Left hindlimb (tissue), 1 donor: ENCODE measurements at places on chromosomes 13 and 19.
A peak's percentile ranks its signal among the peaks of the same experiment; 100 is the strongest.

GRCh38 chr19:43532571-43532961 lies 422 bp upstream of the ZNF575 start:
- DNase-seq: peak; percentile 77

- no peak for DNase-seq
Observed at GRCh38 chr13:78520425-78520824, 82.9 kb downstream of the POU4F1 start.

GRCh38 chr13:43694146-43694664 lies 92.6 kb downstream of the ENOX1 start:
- no peak for DNase-seq

DNA sequence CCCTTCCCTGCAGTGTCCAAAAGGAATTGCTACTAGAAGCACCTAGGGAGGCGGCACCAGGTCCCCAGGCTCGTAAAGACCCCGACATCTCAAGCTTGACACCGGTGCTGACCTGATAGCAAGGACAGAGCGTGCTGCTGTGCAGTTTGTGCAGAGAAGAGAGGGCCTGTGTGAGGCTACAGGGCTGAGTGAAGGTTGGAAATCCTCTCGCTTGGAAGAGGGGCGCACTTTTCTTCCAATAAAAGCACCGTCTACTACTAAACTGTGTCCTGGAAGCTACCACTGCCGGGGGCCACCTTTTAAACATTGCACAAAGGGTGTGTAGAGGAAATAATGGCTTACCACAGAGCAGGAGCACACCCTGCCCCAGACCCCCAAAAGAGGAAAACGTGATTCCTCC lies 11.0 kb downstream of the TMEM272 start:
- no peak for DNase-seq

- peak; percentile 8 for DNase-seq
Observed at GRCh38 chr19:11187441-11187840, 9.9 kb downstream of the KANK2 start.

GRCh38 chr13:67935626-67936025 lies 705.5 kb upstream of the PCDH9 start:
- DNase-seq: no peak

- DNase-seq: peak; percentile 47
Observed at GRCh38 chr13:36059321-36059720, 71.9 kb downstream of the DCLK1 start.

- no peak for DNase-seq
Observed at GRCh38 chr13:37615276-37615675, 16.7 kb upstream of the POSTN start.

DNA sequence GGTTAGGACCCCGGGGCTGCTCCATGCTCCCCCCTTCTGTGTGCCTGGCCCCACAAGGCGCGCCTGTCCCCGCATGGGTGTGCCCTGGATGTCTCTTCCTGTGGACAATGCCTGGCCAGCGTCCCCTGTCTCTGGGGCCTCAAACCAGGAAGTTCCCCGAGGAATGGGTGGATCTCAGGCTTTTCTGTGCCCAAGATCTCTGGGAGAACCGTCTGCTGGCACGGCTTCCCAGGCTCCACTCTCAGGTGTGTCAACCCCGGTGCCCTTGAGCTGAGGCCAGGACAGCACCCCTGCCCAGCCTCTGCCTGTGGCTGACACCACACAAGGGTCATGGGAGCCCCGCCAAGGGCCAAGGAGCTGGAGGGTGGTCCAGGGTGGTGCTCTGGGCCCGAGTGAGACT lies 15.7 kb downstream of the ZNF444 start:
- peak; percentile 15 for DNase-seq

GRCh38 chr13:99969919-99970650 lies 1.5 kb downstream of the ZIC5 start:
- peak; percentile 45 for DNase-seq

DNA sequence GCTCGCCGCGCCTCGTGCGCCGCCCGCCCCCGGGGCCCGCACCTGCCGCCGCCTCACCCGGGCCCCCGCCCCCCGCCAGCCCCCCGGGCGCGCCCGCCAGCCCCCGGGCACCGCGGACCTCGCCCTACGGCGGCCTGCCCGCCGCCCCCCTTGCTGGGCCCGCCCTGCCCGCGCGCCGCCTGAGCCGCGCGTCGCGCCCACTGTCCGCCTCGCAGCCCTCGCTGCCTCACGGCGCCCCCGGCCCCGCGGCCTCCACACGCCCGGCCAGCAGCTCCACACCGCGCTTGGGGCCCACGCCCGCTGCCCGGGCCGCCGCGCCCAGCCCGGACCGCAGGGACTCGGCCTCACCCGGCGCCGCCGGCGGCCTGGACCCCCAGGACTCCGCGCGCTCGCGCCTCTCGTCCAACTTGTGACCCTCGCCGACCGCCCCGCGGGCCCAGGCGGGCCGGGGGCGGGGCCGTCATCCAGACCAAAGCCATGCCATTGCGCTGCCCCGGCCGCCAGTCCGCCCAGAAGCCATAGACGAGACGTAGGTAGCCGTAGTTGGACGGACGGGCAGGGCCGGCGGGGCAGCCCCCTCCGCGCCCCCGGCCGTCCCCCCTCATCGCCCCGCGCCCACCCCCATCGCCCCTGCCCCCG lies 17.2 kb downstream of the POLRMT start:
- no peak for DNase-seq

DNA sequence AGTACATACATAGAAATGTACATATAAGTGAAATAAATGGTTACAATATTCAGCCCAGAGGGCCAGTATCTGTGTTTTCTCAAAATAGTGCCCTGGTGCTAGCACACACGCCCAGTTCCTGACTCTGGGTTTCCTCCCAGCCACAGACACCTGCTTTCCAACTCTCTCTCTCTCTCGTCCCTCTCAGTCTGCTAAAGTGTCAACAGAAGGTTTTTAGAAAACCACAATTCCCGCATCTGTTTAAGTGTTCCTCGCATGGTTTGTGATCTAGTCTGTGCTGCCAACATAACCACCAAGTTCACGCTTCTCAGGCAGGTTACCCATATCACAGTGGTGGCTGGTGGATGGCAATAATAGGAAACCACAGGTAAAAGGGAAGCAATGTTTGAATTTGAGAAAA lies 17.8 kb upstream of the UPF3A start:
- no peak for DNase-seq

- DNase-seq: no peak
Observed at GRCh38 chr19:14023404-14024235, 4.3 kb upstream of the RLN3 start.

DNA sequence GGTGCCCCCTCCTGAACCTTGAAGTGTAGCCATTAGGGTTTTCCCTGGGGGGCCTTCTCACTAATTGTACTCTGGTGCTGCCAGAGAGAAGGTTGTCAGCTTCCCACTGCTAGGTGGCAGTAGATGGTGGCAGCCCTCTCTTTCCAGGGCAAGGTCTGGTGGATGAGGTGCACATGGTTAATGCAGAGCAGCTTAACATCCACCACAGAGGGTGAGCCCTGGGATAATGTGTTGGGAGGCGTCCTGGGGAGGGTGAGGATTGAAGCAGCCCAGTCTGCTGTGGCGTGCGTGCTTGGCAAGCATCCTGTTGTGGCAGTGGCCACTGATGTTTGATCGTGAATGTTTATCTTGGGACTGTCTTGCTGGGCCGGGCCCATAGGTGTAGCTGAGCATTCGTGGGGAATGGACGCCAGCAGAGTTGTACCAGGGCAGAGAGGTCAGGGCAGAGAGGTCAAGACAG lies 5.8 kb downstream of the EGLN2 start:
- no peak for DNase-seq

- DNase-seq: no peak
Observed at GRCh38 chr19:27971071-27971470, 1241.9 kb downstream of the UQCRFS1 start.

DNA sequence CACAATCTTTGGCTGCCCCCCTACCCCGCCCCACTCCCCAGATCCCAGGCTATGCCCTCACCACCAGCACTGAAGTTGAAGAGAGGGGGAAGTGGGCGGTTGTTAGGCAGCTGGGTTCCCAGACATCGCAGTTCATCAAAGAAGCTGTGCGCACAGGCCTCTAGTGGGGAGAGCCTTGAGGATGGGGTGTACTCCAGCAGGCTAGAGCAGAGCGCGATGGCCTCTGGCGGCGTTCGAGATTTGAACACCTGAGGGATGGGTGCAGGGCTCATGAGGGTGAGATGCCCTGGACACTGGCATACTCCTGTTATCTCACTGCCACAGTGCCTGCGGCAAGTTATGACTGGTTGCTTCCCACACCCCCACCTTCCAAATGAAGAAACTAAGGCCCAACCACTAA lies 10.0 kb downstream of the GSK3A start:
- DNase-seq: no peak

DNA sequence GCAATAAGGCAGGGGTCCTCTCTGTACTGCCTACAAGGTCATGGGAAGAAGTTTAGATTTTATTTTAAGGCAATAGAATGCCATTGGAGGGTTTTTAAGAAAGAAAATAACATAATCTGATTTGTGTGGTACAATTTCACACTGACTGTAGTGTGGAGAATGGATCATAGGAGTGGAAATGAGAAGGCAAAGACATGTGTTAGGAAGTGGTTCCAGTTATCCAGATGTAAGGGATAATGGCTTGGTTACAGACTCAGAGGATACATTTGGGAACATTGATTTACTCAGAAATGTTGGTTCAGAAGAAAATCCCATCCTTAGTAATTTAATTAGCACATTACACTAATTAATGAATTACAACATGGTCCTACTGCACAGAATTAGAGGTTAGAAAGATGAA lies 788.2 kb downstream of the SLITRK5 start:
- DNase-seq: no peak
